ENCODE measurements at places on chromosomes 12 and 14.
A peak's percentile ranks its signal among the peaks of the same experiment; 100 is the strongest.

DNA sequence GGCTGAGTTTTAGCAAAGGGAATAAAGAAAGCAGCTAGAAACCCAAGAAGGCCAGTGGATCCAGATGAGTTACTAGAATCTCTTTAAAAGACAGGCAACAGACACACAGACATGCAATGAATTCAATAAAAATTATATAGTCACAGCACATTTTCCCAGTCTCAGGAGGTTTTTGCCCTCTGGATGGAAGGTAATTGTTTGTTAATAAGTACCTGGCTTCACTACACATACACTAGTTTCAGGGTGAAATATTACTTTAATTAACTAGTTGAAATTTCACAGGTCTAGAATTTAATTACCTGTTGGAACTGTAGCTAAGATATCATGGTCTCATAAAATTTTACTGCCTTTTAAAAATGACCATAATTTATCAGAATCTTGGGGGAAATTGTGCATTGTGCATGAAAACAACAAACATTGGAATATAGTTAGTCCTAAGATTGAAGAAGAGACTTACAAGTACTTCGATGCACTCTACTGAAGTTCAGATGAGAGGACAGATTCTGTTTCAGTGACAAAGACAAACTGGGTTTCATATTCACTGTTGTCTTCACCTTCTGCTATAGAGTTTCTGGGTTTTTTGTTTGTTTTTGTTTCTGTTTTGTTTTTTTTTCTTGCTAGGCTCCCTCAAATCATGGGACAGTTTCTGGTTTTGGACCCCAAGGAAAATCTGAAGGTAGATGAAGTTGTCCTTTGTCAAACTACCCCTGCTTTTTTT lies 277.0 kb upstream of the GARIN6 start:
- no peak for DNase-seq

- no peak for DNase-seq
Measured at GRCh38 chr14:101481557-101481956, 79.7 kb upstream of the DIO3 start.

GRCh38 chr12:62689042-62689839 lies 222.6 kb downstream of the MON2 start:
- DNase-seq, result peak; percentile 19

DNA sequence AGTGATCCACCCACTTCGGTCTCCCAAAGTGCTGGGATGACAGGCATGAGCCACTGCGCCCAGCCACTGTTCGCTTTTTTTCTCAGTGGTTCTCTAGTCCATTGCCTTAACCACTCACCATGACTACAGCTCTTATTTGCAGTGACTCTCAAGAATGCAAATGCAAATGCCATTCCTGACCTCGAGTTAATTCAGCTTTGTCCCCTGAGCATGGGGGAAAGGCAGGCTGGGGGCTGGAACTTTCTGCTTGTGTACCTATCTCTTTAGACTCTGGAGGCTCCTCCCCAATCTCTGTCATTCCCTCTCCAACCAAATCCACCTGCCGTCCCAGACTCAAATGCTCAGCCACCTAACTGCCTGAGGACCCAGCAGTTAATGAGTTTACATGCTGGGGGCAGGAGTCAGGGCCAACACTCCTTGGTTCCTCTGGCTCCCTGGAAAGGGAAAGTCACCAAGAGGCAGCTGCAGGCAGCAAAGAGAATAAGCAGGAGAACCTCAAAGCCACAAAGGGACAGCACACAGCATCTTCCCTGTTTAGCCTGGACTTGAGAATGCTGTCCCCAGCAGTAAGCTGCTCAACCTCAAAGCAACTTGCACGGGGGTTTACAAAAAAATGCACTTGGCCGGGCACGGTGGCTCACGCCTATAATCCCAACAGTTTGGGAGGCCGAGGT lies 5.3 kb upstream of the HNF1A start:
- no peak for DNase-seq

GRCh38 chr12:109099431-109100020 lies 2.1 kb downstream of the UNG start:
- DNase-seq, result no peak

DNA sequence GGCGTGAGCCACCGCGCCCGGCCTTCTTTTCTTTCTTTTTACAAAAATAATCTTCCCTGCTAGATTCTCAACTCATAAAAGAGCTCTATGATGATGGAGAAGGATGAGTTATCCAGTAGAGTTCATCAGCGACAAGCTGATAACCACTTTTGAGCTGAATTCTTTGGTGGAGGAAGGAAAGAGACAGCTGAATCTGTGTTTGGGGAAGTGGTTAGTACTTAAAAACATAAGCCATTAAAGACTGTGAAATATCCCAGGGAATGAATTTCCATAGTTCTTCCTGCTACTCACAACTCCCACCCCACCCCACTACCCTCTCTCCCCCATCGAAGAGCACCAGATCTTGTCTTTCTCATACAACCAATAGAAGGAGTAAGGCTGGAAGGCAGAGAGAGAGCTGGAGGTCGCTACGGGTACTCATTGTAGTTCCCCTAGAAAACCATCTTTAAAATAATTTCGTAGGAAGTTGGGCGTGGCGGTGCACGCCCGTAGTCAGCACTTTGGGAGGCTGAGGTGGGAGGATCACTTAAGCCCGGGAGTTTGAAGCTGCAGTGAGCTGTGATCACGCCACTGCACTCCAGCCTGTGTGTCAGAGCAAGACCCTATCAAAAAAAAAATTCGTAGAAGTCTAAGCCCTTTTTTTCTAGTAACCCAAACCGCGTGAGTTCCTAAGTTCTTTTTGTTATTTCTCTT lies 647 bp upstream of the ESPL1 start:
- DNase-seq, result peak; percentile 58

GRCh38 chr12:95266254-95266653 lies 48.6 kb downstream of the VEZT start:
- DNase-seq, result no peak

GRCh38 chr14:68598621-68599447 lies 194.0 kb downstream of the ZFP36L1 start:
- no peak for DNase-seq

GRCh38 chr14:101554991-101555668 lies 6.2 kb upstream of the DIO3 start:
- no peak for DNase-seq
